ENCODE measurements at places on chromosomes 7 and 10.
A peak's percentile ranks its signal among the peaks of the same experiment; 100 is the strongest.

DNA sequence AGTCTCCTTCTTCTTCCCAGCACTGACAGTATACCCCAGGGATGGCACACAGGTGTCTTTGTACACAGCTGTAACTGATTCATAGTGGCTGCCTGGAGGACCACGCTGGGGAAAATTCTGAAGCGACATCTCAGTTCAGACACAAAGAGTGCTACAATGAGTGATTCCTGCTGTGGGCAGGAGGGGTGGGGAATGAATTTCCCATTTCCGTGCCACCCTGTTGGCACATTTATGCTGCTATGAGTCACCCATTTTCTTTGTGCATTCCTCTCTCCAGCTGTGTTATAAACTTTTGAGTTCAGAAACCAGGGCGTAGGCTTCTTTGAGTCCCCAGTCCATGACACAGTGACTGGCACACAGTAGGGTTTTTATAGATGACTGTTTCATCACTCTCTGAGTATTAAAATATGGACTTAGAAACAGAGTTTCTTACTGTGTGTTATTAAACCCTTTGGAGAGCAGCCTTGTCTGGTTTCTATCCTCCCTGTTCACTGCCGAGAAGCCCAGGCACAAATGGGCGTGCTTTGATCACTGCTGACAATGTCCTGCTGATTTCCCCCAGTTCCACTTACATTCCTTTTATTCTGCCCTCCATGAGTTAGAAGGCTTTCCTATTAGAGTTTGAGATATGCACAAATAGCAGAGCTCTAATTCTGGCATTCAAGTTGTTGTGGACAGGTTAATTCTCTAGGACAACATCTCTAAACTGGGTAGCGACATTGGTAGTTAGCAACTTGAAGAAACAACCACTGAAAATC, 24.0 kb upstream of the NPS start:
- no peak for DNase-seq

- no peak for DNase-seq
Measured at GRCh38 chr7:117164620-117165019, 158.2 kb downstream of the WNT2 start.

- no peak for DNase-seq
Measured at GRCh38 chr7:78095549-78095948, 297.0 kb downstream of the PHTF2 start.

GRCh38 chr10:84015877-84016595, 123.3 kb upstream of the GHITM start:
- no peak for DNase-seq

- no peak for DNase-seq
Measured at GRCh38 chr7:73899731-73900142, 38.8 kb downstream of the TMEM270 start.

GRCh38 chr10:14192746-14193145, 138.0 kb downstream of the FRMD4A start:
- no peak for DNase-seq

DNA sequence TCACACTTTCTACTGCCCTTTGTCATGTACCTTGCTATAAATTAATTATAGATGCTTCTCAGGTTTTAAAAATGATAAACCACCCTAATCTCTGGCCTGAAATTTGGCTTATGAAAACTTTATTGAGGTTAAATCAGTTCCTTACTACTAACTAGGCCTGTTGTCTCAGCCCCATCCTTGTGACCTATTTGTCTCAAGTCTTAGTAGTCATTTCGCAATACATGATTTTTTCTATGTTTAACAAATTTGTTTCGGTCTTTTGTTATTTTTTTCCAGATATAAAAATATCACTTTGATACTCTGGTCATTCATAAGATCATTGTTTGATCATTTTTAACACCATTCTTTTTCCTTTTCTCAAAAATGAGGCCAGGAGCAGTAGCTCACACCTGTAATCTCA, 411.6 kb downstream of the GFRA1 start:
- no peak for DNase-seq

GRCh38 chr7:23373151-23374004, 74.2 kb downstream of the MALSU1 start:
- DNase-seq = no peak

DNA sequence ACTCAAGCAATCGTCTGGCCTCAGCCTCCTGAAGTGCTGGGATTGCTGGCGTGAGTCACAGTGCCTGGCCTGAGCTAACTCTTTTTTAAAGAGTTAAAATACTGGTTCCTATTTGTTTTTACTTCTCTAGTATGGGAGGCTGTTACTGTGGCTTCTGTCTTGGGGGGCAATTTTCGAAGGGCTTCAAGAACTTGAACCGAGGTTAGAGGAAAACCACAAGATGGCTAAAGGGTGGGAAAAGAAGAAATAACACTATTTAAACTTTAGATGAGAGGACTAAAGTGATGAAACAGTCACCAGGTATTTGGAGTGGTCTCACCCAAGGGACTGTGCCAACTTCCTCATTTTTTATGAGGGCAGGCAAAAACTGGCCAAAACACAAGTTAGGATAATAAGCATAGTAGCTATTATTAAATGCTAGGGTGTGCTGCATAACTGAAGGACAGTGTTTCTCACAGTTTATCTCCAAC, 17.8 kb downstream of the MET start:
- DNase-seq = no peak

DNA sequence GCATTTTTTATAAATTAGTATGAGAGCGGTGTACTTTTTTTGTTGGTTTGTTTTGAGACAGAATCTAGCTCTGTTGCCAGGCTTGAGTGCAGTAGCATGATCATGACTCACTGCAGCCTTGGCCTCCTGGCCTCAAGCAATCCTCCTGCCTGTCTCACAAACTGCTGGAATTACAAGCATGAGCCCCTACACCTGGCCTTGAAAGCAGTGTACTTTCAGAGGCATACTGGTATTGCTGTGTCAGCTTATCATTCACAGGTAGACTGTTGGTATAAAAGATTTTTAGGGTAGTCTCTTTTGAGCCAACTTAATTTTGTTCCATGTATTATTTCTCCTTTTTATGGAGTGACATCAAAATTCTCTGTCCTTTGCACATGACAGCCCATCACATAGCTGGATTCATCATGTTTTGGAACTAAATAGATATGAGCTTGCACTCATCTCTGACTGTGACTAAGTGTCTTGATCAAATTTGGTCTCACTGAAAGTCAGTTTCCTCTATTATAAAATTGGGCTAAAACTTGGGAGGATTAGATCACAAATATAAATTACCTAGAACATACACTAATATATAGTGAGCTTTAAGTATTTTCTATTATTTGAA, 12.4 kb downstream of the GNAT3 start:
- DNase-seq = peak; percentile 32

DNA sequence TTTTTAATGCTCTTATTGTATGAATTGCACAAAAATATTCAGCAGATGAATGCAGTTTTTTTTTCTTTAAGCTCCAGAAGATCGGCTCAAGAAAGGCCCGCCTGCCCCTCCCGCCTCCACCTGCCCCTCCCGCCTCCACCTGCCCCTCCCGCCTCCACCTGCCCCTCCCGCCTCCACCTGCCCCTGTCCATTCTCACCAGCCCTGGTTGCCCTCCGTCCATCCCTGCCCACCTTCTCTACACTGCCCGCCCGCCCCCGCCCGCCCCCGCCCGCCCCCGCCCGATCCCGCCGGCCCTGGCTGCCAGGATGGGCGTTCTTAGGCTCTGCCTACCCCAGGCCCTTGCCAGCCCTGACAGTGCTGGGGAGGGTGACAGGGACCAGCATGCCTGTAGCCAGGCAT, 67.4 kb downstream of the GLRX3 start:
- DNase-seq = no peak

- DNase-seq = no peak
Measured at GRCh38 chr7:156609010-156609877, 31.3 kb upstream of the RNF32 start.

DNA sequence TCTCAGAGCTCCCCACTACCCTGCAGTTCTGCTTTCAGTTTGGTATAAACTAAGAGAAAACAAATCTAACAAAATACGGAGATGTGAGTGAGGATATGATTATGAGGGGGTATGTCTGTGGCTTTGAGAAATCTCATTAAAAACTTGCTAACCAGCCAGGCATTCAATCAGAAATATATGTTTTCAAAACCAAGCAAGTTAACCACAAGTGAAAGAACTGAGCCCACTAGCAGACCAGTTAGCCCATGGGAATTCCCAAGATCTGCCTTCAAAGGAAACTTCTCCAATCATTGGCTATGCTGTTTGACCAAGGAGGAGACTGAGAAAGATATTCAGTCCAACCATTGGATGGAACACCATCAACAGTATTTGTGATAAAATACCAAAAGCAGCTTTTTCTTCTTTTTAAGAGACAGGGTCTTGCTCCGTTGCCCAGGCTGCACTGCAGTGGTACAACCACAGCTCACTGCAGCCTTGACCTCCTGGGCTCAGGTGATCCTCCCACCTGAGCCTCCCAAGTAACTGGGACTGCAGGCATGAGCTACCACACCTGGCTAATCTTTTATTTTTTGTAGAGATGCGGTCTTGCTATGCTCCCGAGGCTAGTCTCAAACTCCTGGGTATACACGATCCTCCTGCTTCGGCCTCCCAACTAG, 41.2 kb downstream of the FGFR2 start:
- DNase-seq = no peak

DNA sequence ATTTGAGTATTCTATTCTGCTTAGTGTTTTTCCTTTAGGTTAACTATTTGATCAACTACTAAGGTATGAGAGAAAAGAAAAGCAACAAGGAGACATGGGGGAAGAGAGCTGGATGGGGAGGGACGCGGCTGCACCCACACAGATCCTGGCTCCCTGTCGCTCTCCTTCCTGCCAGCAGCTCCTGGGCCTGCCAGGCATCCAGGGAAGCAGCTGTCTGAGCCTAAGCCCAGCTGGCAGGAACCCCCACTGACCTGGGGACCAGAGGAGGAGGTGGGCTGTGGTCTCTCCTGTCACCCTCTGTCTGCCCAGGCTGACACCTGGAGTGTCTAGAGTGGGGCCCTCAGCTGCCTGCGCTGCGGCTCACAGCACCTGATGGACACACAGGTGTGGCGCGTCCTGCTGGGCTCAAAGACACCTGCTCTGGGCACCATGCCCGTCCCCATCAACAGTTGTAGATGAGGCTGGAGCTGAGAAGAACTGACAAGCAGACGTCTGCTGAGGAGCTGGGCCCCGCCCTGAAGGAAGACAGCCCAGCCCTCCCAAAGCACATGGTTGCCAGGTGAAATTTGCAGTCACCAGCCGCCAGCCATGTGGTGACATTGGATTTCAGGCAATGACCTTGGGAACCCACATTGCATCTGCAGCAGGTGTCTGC, 207.9 kb downstream of the PLXNA4 start:
- peak; percentile 29 for DNase-seq

DNA sequence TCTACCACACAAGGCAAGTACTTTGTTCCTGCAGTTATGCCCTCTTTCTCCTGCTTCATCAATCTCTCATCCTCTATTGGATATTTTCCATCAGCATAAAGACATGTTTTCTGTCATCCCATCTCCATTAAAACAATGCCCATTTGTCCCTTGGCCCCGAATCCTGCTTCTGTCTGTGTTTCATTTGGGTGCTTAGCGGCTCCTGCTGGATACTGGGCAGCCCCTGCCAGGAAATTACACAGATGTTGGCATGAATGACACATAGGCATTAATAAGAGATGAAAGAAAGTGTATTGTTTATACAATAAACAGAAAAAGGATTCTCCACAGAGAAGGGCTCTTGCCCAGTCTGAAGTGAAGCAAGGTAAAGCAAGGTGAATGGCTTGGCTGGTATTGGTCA, 765.3 kb downstream of the REEP3 start:
- DNase-seq = no peak

DNA sequence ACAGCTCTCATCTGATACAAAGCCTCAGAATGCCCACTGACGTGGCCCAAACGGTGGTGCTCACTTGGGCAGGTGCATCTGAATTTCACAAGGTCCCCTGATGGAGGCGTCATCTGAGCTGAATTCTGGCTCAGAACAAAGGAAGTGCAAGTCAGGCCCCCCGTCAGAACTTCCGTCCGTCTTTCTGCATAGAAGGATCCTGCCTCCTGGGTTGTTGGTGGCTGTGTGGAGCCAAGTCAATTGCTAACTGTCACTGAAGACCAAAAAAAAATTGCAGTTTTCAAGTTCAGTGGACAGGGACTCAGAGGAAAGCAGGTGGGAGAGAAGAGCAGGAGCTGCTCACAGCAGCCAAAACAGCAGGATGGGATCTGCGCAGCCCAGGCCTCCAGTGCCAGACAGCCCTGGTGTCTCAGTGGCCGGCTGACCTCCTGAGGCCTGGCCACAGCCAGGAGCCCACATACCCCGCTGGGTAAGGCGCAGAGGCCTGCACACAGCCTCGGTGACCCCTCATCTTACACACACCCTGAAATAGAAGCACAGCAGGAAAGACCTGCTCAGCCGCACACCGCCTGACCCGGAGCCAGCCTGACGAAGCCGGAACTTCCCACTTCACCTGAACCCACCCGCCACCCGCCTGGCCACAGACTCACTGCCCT, 49.4 kb downstream of the PYROXD2 start:
- peak; percentile 64 for DNase-seq

- DNase-seq = peak; percentile 96
Measured at GRCh38 chr7:111561904-111562732, at the start of gene IMMP2L. TSS of gene IMMP2L (minus strand) at chr7:111562492.

- DNase-seq = no peak
Measured at GRCh38 chr7:131999193-131999592, 442.8 kb upstream of the PODXL start.

DNA sequence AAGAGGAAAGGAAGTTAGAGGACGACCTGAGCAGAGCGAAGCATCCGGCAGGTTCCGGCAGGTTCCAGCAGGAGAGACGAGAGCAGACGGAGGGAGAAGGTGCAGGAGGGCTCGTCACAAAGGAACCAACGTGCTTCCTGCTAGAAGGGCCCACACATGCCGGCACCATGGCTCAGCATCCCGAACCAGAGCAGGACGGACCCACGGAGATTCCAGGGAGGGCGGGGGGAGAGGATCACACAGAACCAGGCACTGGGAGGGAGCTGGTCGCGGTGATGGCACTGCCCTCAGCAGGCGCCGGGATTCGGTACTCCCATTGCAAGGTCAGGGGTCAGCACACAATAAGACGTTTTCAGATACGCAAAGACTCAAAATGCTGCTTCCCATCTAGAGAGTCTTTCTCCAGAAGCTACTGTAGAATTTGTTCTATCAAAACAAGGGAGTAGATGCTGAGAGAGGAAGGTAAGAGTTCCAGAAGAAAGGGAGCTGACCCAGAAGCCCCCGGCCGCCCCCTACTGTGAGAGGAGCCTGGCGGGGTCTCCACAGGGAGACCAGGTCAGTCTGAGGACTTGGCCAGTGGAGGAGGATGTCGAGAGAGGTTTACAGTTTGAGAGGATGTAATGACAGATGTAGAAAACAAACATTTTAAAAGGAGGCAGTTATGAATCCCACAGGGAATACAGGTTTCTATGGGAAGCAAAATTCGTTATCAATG, 23.6 kb upstream of the PWWP2B start:
- no peak for DNase-seq

DNA sequence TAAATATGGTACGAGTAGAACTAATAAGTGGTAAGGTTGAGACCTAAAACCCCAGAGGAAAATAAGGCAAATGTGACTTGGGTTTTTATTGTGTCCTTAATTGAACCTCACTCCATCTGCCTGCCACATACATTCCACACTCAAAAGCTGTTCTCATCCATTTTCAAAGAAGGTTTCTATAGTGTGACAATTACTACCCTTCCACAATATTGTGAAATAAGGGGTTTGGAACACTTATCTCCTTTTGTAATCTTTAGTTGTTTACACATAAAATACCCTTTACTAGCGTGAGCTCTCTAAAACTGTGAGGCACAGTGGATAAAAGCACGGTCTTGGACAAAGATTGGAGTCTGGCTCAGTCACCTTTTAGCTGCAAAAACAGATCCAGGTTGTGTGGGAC, 166.6 kb downstream of the THSD7A start:
- no peak for DNase-seq

All from kidney (tissue), 22 donors.